RWPE1 (cell line): ENCODE measurements at places on chromosomes 3 and 15.

GRCh38 chr15:73286311-73286710 lies 82.4 kb downstream of the HCN4 start:
- DNase-seq: no peak

- no peak for DNase-seq
Measured at GRCh38 chr15:92392462-92392861, 1.2 kb upstream of the ST8SIA2 start.

DNA sequence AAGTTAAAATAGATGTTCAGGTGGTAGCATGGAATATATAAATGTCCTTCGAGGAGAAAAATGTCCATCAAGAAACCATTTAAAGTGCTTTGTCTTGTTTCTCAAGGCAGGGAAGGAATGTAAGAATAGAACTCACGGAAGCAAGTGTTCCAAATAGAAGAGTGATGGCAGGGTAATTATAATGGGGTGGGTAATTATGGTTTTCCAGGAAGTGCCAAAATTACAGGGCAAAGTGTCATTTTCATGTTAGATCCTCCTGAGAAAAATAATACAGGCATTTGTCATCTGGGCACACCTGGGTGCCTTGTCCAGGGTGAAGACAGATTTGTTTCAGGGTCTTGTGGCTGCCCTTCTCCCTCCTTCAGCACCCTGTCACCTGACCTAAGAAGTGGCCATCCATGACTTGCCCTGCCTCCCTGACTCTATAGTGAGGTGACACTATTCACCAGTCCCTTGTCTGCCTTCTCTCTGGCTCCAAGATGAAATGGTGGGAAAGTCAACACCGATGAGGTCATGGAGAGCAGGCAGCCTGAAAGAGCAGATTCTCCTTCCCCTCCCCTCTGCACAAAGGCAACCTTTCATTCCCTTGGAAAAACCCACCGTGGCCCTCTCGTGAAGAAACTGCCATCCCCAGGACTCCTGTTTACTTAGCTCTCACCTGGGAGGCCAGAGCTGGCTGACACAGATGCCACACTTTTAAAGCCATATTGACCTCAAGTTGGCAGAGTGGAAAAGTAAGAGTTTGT lies 45.1 kb upstream of the AMOTL2 start:
- DNase-seq: no peak

DNA sequence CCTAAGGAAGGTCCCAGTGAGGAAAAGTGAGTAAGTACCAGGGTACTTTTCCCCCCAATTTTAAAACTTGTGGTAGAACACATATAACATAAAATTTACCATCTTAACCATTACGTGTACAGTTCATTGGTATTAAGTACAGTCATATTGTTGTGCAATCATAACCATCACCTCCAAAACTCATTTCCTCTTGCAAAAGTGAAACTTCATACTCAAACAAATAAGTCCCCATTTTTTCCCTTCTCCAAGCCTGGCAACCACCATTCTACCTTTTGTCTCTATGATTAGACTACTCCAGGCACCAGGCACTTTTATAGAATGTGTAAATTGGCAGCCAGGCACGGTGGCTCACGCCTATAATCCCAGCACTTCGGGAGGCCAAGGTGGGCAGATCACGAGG lies 12.2 kb downstream of the PRC1 start:
- DNase-seq: no peak

DNA sequence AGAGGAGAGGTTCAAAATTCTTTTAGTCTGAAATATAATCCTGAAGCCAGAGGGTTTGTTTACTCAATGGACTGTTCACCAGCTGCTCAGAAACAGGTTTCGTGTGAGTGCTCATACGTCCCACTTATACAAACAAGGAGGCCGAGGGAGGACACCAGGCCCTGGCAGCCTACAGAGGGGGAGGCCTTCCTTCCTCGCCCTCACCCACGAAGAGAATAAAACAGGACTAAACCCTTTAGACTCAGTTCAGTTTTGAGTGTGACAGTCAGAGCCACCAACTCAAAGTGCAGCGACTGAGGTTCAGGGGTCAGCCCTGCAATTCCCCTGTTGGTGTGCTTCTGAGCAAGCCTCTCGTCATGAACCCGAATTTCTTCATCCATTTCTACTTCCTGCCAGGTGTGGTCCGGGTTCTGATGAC lies 17.3 kb downstream of the FAM174B start:
- DNase-seq: no peak
